Stimulated activated CD8-positive, alpha-beta memory T cell treated with anti-CD3 and anti-CD28 coated beads, Interleukin-15, amount 100 ng/mL, for 1 hour (primary cell): ENCODE measurements at places on chromosomes 4 and X.

- no peak for DNase-seq
Observed at GRCh38 chr4:26884026-26884425, 23.4 kb downstream of the STIM2 start.

DNA sequence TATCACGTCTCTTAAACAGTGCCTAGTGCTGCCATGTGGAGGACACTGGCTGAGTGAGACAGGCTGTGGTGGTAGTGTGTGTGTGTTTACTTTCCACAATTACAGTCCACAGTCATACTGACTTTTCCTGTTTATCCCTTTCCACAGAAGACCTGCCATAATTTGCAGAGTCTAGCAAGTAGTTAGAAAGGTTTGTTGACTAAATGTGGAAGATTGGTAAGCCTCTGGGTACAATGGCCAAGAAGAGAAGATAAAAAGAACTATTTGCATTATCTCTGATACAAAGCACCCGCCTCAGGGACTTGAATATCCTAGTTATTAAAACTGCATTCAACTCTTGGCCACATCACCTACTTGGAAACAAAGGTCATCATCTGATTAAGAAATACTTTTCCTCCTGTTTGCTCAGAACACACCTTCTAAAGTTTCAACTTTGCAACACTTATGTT, 89.1 kb downstream of the FAM13A start:
- no peak for DNase-seq

DNA sequence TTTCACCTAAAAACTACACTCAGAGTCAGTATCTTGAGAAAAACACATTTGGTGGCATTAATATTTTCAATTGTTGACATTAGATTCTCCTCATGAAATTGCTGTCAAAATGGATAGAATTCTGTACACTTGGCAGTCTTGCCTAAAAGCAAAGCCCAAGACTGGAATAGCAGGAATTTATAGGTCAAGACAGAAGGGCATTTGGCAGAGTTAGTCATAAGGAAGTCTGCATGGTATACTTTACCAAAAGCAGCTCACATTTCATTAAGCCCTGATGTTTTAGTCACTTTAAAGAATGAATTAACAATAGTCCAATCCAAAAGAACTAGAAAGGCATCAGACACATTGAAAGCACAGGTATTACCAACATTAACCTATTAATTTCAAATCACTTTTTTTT, 7.1 kb downstream of the CCDC160 start:
- DNase-seq: no peak

DNA sequence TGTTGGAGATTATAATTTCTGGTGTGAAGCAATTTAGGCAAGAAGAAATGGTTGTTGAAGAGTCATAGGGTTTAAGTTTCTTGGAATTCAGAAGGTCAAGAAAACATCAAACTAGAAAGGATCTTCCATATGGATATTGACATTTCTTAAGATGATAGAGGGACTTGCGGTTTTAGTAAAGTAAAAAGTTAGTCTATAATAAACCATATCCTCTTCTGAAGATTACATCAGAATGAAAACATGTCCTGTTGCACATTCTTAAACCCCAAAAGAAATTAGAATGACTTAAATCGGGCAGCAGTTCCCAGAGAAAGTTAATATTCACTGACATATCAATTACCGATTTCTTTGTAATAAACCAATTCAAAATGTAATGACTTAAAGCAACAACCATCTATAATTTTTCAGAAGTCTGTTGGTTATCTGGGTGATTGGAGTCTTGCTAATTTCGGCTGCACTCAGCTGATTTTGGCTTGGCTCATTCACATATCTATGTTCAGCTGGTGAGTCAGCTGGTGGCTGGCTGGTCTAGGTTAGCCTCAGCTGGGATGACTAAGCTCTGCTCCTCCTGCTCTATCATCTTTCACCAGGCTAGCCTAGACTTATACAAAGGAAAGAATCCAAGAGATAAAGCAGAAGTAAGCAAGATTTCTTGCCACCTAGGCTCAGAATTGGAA, 24.4 kb upstream of the DYNLT3 start:
- no peak for DNase-seq

GRCh38 chr4:146590801-146591200, 47.9 kb upstream of the POU4F2 start:
- no peak for DNase-seq

DNA sequence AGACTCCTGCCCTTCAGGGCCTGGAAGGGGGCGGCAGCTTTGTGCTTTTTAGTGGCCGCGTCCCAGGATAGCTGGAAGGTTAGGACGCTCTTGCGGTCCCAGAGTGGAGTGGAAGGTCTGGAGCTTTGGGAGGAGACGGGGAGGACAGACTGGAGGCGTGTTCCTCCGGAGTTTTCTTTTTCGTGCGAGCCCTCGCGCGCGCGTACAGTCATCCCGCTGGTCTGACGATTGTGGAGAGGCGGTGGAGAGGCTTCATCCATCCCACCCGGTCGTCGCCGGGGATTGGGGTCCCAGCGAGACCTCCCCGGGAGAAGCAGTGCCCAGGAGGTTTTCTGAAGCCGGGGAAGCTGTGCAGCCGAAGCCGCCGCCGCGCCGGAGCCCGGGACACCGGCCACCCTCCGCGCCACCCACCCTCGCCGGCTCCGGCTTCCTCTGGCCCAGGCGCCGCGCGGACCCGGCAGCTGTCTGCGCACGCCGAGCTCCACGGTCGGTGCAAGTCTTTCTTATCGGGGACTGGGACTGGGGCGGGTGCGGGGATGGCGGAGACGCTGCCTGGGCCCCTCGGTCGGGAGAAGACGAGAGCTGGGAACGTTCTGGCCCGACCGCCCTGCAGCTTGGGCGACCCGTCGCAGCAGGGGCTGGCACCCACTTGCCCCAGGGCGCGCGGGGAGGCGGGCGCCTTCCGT, at the start of gene EDNRA:
EDNRA (plus strand) TSS at position 207 of the 686 bp plus-strand sequence. CDS start 4,585 bp downstream, outside the sequence.
- no peak for DNase-seq

DNA sequence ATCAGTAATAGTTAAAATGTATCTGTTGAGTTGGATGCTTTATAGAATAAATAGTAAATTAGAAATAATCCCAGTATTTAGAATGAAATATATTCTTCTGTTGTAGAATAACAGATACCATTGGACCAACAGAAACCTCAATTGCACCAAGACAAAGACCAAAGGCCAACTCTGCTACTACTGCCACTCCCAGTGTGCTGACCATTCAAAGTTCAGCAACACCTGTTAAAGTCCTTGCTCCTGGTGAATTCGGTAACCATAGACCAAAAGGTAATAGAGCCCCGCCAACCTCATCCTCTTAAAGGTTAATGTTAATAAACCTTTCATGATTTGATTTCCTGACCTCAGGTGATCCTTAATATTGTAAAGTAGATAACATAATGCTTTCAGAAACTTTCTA, 73.8 kb downstream of the PAQR3 start:
- no peak for DNase-seq

DNA sequence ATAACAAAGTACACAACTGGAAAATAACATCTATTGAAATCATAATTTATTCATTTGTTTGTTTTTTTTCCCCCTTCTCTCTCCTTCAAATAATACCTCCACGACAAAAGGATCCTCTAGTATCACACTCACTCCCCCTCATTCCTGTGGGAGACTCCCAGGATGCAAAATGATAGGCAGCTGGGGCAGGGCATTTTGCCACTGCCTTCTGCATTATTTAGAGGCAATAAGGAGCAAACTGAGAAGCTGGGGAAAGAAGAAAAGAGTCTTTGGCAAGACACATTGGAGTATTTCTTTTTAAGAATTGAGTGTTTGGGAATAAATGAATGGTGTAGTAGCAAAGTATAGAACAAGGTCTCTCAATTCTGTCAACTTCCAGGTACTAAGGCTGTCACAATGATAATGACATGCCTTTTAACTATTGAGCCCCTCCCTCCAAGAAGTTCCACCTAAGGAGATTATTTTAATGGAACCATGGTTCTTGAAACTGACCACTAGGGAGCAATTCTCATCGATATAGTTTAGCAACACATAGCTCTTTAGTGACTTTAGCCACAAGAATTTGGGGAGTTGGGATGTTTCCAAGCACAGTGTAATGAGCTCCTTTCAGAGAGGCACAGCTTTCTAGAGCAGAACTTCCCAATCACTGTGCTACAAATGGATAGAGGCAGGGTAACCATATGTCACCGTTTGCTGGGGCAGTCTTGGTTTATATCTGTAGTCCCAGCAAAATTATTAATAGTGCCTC, 303.3 kb downstream of the FRMPD4 start:
- DNase-seq: no peak

DNA sequence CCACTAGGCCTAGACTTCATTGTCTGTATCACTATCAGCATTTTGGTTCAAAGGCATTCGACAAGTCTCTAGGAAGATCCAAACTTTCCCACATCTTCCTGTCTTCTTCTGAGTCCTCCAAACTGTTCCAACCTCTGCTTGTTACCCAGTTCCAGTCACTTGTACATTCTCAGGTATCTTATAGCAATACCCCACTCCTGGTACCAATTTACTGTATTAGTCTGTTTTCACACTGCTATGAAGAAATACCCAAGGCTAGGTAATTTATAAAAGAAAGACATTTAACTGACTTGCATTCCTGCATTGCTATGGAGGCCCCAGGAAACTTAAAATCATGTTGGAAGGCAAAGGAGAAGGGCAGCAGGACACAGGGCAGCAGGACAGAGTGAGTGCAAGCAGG, 293.9 kb downstream of the ARAP2 start:
- no peak for DNase-seq

DNA sequence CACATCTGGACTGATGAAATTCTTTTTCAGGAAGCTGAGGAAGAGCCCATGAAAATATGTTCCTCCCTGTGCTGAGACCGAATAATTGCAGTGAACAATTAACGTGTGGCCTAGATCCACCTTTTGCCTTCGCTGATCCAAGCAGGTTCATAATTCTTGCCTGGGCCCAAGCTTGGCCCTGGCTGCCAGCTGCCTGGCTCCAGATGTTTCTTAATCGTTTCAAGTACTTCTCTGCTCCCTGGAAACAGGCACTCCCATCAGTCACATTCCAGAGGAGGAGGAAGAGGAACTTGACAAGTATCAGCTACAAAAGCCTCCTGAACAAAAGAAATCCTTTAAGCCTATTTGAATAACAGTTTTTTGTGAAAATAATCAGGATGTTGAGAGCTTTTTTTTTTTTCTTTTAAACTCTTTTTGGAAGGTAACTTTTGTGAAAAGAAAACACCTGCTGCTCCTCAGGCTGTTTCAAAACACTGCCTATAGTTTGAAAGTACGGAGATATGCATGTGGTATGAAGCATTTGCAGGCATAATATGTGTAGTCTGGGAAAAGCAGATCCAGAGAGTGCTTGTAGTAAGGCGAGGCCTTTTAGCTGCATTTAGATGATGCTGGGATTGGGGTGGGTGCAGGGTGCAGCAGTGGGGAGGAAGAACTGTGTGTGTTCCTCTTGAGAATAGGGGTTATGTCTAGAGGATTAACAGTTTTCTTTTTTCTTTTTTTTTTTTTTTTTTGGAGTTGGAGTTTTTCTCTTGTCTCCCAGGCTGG, 154.4 kb downstream of the PTTG2 start:
- no peak for DNase-seq

DNA sequence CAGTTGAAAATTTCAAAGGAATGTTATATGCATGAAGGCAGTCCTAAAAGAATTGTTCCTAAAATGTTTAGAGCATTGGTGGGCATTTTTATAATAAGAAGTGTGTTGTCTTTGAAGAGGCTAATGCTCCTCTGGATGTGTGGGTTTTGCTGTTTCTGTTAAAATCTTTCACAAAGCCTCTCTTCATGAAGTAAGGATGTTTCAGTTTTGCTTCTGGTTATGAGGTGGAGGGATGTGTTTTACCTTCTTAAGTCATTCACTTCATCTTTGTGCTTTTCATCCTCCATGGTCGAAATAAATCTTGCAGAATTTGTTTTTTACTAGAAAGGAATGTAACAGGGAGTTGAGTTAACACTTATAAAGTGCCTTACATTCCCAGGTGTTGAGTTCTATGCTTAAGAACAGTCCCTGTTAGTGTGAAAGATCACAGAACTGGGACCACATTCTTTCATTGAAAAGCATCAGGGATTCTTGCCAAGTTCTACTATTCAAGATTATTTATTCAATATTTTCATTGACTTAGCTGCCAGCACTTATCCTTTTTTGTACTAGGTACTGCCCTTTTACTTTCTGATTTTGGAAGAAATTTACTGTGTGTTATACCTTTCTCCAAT, 21.1 kb downstream of the FHIP1A start:
- no peak for DNase-seq

- DNase-seq: no peak
Observed at GRCh38 chr4:123826896-123827295, 430.3 kb downstream of the SPRY1 start.
